Amygdala (tissue), 56 donors: ENCODE measurements at places on chromosomes 3 and 15.
A peak's percentile ranks its signal among the peaks of the same experiment; 100 is the strongest.

- no peak for DNase-seq
Observed at GRCh38 chr3:60932643-60933042, 318.6 kb downstream of the FHIT start.

DNA sequence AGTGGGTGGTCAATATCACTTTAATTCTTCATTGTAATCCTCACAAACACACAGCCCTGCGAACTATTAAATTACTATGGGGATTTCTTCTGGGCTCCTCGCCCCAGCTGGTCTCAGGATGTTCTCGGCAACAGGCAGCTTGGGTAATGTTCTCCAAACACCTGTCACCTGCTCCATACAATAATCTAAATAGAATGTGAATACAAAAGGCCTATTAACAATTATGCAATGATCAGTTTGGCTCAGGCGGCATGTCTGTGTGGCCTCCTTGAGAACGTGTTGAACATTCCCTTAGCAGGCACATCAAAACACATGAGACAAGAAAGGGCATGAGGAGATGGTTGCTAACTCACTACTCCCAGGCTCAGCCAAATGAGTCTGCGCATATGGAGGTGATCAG lies 158.6 kb upstream of the KBTBD8 start:
- no peak for DNase-seq

DNA sequence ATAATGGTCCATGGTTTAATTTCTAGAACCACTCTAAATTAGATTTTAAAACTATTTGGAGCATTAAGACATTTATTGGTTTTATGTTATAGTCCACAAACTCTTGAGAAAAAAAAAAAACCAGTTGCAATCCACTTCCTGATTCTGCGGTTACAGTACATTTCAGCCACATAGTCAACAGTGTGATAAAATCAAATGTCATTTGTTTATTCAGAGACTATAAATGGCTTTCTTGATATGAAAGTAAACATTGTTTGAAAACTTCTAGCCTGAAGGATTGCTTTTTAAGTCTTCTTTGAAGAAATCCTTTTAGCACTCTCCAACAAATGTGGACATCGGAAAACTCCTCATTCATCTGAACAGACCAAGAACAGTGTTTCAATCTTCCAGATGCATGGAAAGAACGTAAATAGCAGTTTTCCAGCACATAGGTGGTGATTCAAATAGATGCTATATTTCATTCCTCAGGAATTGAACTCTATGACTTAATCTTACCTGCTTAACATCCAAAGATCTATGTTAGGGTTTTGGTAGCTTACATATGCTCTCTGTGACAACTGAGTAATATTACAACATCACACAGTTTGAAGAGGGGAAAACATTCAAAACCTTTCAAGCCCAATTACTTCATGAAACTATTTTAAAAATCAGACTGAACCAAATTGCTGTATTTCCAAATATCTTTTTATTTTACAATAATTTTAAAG lies 87.8 kb upstream of the UBE2E2 start:
- no peak for DNase-seq

- no peak for DNase-seq
Observed at GRCh38 chr3:101036676-101037075, 43.5 kb upstream of the ABI3BP start.

DNA sequence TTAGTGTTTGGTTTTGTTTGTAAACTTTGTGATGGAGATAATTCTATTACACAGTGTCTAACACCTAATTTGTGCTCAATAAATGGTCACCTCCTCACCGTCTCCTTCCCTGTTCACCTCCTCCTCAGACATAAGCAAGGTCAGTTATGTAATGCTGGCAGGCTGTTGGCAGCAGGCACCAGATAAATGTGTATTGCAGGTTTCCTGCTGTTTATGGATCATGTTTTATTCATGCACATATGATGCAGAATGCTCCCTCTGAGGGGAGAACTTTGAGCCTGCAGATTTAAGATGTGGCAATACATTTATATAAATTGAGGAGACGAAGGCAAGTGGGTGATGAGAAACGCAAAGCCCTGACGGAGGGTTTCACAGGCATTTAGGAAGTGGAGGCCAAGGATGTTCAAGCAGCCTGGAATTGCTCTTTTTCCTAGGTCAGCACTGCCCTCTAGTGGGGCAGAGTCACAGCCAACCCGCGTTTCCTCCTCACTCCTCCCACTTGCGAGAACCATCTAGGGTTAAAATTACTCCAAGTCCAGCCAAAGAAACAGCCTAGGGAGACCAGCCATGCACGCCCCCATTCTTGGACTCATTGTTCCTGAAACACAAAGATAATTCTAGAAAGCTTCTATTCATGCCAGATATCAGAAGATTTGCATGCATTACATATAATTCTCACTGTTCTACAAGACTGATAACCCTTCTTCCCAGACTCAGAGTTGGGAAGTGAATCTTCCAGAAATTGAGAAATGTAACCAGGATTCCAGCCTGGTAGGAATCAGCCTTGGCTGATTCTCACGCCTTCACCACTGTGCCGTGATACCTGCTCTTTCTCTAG lies 228.7 kb downstream of the SLCO3A1 start:
- peak; percentile 53 for DNase-seq

DNA sequence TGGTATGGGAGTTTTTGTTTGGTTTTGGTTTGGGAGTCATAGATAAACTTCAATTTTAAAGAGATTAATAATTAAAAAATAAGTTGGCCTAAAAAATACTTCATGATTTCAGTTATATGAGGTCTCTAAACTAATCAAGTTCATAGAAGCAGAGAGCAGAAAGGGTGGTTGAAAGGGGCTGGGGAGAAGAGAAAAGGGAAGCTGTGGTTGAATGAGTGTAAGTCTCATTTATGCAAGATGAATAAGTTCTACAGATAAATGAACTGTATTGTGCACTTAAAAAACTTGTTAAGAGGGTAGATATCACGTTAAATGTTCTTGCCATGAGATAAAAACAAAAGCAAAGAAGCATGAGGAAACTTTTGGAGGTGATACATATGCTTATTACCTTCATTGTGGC lies 188.7 kb downstream of the NSUN3 start:
- DNase-seq, result no peak

GRCh38 chr3:157136647-157137387 lies 23.1 kb downstream of the CCNL1 start:
- peak; percentile 20 for DNase-seq

DNA sequence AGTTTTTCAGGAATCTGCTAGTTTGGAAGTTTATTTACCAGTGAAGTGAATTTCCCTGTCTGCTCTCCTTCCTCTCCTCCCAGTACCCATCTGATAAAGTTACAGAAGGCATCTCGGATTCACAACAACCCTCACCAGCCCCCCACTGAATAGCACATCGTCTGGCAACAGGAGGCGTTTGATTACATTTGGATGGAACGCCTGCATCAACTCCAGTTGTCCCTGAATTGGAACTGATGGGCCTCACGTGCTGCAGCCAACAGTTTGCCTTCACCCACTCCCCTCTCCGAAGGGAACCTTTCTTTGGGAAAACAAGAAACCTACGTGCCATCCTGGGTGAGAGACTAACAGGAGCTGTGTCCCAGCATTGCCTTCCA lies 59.5 kb upstream of the BCL6 start:
- DNase-seq, result no peak

DNA sequence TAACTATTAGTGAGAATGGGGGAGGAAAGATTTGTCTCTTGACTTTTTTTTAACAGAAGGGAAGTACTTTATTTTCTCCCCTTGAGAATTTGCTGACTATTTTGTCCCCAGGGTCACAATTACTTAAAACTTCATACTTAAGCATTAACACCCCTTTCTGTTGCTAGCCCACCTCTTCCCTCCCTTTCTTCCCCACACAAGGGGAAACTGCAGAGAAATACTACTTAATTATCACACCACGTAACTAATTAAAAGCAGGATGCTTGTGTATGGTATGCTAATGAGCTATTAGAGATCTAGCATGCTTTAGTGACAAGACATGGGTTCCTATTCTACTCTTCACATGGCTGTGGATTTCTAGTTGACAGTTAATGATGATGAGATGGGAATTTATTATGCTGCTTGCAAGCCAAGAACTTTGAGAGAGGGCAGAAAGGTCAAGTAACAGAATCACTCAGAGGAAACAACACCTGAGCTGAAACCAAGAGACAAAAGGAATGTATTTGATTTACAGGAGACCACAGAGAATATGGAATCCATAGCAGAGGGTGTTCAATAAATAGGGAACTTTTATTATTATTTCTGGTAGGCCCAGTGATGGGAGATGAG lies 179.2 kb downstream of the LSAMP start:
- DNase-seq, result no peak

GRCh38 chr3:130457671-130458070 lies 59.3 kb upstream of the COL6A6 start:
- DNase-seq, result no peak

GRCh38 chr3:114451561-114452018 lies 157.8 kb downstream of the TIGIT start:
- DNase-seq, result no peak

DNA sequence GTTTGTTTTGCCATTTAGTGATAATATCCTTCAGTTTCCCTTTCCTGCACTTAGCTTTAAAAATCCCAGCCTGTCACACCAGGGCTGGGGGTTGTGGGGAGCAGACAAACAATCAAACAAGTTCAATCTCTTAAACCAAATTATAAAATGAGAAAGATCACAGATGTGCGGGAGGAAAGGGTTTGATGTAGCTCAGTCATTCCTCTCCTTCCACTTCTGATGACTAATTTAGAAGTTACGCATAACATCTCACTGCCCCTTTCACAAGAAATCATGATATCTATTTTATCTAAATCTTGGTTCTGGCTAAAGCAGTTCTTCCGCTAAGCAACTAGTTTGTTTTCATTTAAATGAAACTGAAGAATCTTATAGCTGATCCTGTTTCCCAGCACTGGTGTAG lies 34.1 kb upstream of the ATG7 start:
- no peak for DNase-seq

- DNase-seq, result no peak
Observed at GRCh38 chr15:37143351-37143750, 43.0 kb upstream of the MEIS2 start.

DNA sequence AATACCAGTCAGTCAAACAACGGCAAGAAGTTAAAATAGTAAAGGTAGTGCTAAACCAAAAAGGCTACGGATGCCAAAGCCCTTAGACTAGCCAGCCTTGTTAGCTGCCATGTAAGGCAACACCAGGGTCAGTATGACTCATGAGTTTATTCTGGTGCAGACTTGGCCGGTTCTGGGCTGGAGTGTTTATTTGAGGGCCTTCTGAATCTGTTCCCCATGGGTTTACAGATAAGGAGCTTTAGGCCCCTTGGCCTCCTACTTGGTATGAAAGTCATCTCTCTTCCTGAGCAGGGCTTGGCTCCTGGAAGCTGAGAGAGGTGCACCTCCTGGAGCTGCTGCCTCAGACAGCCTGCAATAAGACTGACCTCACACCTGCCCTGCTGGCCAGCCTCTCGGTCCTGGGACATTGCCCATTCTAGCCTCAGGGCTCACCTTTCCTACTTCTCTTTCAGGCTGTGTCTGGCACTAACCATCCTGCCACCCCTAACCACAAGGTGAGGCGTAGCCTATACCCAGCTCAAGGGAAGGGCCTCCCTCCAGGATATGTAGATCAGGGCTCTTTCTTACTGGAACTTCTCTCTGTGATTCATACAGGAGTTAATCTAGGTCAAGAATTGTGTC lies 10.4 kb upstream of the RTP1 start:
- no peak for DNase-seq

DNA sequence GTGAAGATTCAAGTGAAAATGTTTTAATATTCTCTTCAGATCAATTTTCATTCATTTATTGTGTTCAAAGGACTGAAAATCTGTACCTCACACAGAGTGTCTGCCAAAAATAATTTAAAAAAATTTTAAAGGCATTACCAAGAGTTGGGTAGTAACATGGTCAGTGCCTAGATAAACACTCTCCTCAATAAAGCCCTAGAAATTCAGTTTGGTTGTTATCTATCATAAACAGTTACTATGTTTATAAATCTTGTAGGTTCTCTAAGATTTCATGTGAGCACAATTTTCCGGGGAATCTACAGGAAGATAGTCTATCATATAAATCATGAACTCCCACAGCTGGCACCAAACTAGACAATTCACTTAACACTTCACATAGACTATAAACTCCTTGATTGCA lies 128.6 kb downstream of the GSK3B start:
- DNase-seq, result no peak

GRCh38 chr3:61158216-61158615 lies 93.0 kb downstream of the FHIT start:
- no peak for DNase-seq

GRCh38 chr3:62922326-62922725 lies 47.1 kb upstream of the CADPS start:
- no peak for DNase-seq

GRCh38 chr3:177530908-177531307 lies 333.6 kb upstream of the TBL1XR1 start:
- no peak for DNase-seq

GRCh38 chr3:40304352-40304751 lies 5.2 kb upstream of the EIF1B start:
- DNase-seq, result no peak

GRCh38 chr15:56869573-56869972 lies 48.9 kb upstream of the TCF12 start:
- peak; percentile 11 for DNase-seq

DNA sequence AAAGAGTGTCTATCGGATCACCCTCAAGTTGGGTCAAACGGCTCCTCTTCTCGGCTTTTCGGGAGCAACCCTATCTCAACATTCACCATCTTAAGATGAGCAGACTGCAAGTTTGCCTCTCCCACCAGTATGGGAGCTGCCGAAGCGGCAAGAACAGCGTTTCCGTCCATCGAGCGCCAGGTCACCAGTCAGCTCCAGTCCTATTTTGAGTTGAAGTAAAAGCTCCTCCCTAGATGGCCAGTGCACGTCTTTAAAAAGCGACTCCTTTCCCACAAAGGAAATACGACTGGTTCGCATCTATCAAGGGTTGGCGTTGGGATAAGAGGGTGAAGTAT lies 369 bp upstream of the U2SURP start:
- DNase-seq, result no peak

- DNase-seq, result no peak
Observed at GRCh38 chr3:176514297-176514696, 683.0 kb downstream of the TBL1XR1 start.

GRCh38 chr3:150806185-150806835 lies 43.3 kb upstream of the SIAH2 start:
- DNase-seq, result no peak

DNA sequence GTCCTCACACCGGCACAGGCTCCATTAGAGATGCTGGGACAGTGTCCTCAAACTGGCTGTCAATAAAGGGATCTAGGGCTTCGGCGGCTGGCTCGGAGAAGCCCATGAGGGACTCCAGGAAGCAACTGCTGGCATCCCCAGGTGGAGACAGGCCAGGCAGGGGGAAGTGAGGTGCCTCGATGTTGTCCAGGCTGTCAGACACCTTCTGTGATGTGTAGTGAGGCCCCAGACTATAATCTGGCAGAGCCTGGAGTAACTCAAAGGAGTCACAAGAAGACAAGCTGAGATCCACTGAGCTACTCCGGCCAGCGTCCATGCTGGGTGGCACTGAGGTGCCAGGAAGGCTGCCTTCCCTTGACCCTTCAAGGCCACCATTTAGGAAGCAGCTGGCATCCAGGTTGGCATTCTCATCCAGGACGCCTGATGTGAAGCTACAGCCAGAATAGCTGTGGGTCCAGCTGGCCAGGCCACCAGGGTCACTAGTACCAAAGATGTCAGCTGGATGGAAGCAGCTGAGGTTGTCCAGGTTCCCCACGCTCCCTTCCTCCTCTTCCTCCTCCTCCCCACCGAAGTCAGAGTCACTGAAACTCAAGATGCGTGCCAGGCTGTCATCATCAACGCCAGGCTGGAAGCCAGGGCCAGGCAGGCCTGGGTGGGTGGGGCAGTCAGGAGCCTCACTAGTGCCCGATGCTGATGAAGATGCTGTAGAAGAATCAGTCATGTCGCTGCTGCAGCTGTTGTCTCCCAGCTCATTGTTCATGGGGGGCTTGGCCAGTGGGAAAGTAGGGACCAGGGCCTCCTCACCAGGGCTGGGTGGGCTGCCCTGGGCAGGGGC lies 10.1 kb downstream of the CSRNP1 start:
- no peak for DNase-seq

GRCh38 chr3:9033867-9034266 lies 70.6 kb upstream of the RAD18 start:
- DNase-seq, result no peak
